Smooth muscle cell of the coronary artery (primary cell): ENCODE measurements at places on chromosomes 2 and 18. TPM values are rescaled to one million over a fixed set of nuclear protein-coding genes. Genes with fewer than 3 reads are reported as not detected.

NT5DC4 gene
- not detected in 2 replicates for total RNA-seq

HS1BP3 gene
- total RNA-seq: 19.0 and 20.9 TPM in 2 replicates

HOXD9 gene
- not detected in 2 replicates for total RNA-seq

SLC9A4 gene
- total RNA-seq: not detected in 2 replicates

LINC00305 gene
- total RNA-seq: not detected in 2 replicates

GPR45 gene
- not detected in 2 replicates for total RNA-seq

TLX2 gene
- not detected in 2 replicates for total RNA-seq

IL36A gene
- not detected in 2 replicates for total RNA-seq

ANKRD30BL gene
- not detected in 2 replicates for total RNA-seq

DAPL1 gene
- not detected in 2 replicates for total RNA-seq

CRYBA2 gene
- total RNA-seq: not detected in 2 replicates

CD28 gene
- under 0.01 TPM in 1 of 2 replicates, not detected in the other for total RNA-seq

SULT1C4 gene
- not detected in 2 replicates for total RNA-seq
